ENCODE measurements at places on chromosomes 6 and 20.

- no peak for DNase-seq
These were observed 126.6 kb upstream of the NAA20 start for GRCh38 chr20:19890445-19891051.

DNA sequence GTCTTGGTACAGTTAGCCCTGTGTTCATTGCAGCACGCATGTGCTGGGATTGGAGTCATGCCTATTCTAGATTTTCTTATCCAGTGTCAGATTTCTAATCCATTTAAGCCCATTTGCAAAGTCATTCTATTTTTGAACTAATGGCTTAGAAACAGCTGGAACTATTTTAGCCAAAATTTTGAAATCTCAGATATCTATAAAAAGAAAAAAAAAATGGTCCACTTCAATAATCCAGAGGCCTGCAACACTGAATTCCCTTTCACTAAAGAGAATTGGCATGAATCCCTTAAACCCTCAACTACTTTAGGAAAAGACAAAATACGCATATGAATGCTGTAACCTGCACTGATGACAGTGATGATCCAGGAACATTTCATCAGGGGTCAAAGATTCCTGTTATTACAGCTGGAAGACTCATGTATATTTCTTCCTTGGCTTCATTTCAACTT, 1.5 kb downstream of the COL21A1 start:
- DNase-seq: no peak

DNA sequence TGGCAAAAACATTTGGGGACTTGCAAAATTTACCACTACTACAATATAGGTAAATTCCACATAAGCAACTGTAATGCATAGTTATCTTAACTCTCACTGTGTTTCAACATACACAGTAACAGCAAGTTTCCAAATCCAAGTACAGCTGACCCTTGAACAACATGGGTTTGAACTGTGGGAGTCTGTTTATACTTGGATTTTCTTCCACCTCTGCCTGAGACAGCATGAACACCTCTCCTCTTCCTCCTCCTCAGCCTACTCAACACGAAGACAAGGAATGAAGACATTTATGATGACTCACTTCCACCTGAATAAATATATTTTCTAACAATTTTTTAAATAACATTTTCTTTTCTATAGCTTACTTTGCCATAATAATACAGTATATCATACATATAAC, 25.6 kb downstream of the MAN1A1 start:
- DNase-seq: no peak

DNA sequence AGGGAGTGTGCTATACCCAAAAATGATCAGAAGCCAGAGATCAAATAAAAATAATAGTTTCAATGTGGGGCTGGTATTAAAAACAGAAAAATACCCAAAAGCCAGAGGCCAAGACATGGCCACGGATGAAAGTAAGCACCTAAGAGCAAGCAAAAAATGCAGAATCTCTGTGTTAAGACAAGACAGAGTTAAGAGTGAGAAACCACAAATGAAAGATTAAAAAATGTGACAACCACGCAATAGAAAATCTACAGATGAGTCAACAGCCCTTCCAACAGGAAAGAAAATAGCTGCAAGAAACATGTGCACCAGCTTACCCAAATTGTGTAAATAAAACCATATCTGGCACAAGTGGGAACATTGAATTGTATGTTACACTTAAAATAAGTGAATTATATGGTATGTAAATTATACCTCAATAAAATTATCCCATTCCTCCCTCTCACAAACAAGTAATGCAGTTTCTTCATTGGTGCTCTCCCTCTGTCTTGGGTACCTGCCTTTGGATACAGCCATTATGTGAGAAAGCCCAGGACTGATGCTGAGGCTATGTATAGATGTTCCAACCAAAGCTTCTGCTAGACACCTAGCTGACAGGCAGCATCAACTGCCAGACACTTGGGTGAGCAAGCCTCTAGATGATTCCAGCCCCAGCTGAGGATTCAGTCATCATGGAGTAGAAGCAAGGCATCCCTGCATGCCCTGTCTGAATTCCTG, 55.3 kb upstream of the UFL1 start:
- DNase-seq: no peak

- DNase-seq: no peak
These were observed 83.1 kb downstream of the IYD start for GRCh38 chr6:150451807-150452427.

DNA sequence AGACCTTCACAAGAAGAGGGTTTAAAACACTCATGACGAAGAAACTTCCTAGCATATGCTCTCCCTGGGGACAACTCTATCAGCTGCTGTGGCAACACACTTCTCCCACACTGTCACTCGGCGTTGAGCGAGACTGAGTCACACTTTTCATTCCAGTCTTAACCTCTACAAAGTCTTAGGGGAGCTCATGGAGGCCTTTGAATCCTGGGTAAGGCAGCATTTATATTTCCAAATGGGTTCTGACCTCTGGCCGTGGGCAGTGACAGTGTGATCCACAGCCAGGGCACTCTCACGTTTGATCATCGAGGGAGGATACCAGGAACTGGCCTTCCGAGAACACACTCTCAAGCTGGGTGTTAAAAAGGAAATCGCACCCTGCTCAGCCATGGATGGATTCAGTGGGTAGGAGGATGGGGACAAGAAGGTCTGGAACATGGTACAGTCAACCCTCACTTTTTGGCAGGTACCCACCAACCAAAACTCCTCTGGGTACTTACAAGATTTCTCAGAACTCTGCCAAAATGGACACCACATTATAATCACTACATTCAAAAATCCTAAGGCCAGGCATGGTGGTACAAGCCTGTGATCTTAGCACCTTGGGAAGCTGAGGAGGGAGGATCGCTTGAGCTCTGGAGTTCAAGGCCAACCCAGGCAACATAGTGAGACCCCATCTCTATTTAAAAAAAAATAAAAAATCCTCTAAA, 19.6 kb downstream of the RRBP1 start:
- DNase-seq: no peak

GRCh38 chr20:53900380-53900999, 169.9 kb downstream of the BCAS1 start:
- no peak for DNase-seq

DNA sequence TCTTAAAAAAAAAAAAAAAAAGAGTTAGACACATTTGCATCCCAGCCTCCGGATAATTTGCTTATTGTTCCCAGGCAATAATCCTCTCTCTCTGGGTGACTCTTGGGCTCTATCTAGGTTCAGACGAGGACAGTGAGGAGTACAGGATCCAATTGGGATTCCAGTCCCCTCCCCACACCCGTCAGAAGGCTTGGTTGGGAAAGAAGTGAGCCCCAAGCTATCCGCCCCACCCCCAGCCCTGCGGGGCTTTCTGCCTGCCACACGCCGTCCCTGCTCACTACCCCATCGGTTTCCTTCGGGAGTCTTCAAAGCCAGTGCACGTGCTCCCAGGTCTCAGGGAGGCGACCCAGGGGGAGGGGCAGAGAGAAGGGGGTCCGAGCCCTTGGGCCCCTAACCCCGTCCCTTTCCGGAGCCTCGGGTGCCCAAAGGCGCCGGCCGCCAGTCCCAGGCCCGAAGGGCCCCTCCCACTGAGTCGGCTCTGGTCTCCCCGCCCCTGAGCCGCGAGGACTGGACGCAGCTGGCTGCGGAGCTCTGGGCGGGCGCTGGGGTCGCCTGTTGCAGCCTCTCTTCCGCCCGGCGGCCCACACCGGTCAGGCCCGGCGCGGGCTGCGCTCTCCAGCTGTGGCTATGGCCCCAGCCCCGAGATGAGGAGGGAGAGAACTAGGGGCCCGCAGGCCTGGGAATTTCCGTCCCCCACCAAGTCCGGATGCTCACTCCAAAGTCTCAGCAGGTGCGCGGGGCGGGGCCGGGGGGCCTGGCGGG, 2.5 kb downstream of the MYMX start:
- no peak for DNase-seq

DNA sequence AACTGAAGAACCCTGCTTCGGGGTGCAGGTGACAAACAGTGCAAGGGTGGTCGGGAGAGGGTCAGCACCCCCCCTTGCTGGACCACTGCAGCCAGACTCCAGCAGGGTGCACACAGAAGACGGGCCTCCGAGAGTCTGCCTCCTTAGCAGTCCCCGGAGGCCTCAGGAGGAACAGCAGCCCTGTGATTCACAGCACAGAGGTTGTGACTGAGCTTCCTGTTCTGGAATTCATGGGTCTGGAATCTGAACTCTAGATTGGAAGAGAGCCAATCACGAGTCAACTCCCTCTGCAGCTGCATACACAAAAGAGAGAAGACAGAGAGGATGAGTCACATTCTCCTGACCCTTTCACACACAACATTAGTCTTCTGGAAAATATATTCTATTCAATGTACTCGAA, 249.0 kb upstream of the OPRM1 start:
- no peak for DNase-seq

- no peak for DNase-seq
These were observed 127.8 kb downstream of the TASP1 start for GRCh38 chr20:13510837-13511488.

GRCh38 chr6:298233-299103, 6.2 kb downstream of the DUSP22 start:
- no peak for DNase-seq

DNA sequence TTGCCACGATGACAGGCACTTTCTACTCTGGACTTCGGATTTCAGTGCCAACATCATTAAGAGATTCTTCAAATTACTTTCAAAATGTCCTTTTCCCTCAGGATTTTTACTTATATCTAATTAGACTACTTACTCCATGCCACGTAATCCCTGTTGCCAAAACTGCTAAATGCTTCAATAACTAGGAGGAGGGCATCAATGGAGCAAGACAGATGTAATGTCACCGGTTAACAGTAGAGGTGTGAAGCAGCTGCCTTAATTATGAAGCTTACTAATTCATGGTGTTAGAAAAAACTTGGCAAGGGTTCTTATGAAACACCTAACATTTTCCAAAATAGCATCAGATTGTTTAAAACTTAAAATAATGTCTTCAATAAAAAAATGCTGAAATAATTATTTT, 111.2 kb upstream of the SIM1 start:
- no peak for DNase-seq

DNA sequence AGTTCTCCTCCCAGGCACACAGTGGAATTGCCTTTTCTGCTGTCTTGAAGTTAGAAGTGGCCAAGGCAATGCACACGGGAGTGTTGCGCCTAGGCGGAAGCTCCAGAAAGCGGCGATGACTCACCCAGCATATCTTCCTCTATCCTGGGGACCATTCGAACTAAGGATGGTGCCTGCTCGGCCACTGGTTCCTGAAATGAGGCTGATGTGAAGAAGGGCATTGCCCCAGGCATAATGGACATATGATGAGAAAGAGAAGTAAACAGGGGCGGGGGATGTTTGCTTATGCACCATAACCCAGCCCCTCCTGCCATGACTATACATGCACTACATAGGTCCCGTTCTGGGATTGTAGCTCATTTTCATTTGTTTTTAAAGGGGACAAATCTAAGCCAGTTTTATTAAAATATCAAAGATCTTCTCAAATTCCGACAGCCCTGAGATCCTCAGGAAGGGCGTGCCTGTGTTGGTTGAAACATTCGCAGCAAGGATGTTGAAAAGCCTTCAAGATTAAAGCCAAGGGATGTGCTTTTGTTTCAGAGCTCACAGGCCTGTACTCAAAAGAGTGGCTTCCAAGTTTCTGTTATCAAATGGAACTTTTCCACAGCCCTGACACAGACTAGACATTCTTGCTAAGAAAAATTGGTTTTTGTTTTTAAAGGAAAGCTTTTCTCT, 218.5 kb downstream of the LY86 start:
- DNase-seq: no peak

GRCh38 chr6:153183925-153184324, 52.8 kb upstream of the RGS17 start:
- no peak for DNase-seq

DNA sequence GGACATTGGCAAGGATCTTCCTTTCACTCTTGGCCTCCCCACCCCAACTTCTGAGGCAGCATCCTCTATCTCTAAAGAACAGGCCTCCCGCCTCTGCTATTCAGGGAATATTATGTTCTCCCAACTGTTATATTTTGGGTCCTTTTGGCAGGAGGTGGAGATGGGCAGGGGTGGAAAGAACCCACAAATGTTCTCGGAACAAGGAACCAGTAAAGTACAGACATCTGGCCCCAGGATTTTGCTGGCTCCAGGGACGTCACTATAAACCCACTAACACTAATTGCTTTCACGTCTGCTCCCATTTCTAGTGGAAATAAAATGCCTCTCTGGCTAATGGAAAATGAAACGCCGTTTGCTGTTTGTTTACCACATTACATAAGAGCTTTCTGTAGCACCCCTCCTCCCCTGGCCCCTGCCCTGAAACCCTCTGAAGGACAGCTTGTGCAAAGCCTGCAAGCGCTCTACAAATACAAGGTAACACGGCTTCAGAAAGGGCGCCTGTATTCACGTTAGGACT, 77.7 kb upstream of the TBC1D7 start:
- DNase-seq: no peak

DNA sequence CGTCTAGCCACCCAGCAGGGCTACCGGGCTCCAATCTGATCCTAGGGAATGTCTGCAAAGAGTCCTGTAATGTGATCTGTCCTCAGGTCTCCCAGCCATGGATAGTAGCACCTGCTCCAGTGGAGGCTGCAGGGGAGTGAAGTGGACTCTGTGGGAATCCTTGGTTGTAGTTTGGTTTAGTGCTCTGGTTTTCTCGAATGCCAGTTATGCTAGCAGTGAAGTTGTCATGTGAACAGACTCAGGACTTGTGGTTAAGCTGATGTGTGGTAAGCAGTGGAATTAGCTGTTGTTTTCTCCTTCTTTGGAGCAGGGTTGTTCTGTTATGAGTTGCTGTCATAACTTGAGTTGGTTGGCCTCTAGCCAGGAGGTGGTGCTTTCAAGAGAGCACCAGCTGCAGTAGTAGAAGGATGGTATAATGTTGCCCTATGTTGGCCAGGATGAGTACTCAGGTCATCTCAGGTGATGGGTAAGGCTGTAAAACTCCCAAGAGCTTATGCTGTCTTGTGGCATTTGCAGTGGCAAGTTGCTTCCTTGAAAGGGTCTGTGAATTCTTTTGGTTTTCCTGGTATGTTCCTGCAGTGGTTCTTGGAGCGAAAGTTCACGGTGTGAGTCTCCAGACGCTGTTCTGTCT, 390.2 kb downstream of the UTRN start:
- no peak for DNase-seq

DNA sequence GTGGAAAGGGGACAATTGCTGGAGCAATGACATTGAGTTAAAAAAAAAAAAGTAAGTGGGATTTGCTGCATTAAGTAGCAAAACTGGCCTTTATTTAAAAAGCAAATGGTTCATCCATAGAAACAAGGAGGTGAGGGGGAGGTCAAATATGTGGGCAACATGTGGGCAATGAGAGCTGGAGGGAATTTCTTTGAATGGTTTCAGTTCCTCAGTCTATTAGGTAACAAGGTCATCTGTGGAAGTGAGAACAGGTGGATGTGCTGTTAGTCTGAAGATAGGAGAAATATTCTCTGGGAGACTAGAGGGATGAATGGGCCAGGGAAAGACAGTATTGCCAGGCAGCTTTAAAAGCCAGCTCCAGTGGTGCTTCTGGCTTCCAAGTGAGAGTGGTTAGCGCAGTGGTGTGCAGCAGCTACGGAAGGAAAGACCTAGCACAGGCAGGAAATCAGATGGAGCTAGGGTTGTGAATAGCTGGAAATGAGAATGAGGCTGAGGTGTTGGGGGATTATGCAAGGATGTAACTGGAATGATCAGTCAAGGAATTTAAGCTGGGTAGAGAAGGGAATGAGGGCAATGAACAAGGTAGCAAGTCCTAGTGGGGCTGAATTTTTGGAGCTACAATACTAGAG, 727.6 kb downstream of the PTPRT start:
- DNase-seq: no peak
